ENCODE measurements at places on chromosomes 6 and 20.

GRCh38 chr6:131958542-131959470 is 7.6 kb upstream of the CCN2 start:
- DNase-seq, result no peak

GRCh38 chr6:151160929-151161757 is 78.6 kb upstream of the AKAP12 start:
- DNase-seq, result no peak

DNA sequence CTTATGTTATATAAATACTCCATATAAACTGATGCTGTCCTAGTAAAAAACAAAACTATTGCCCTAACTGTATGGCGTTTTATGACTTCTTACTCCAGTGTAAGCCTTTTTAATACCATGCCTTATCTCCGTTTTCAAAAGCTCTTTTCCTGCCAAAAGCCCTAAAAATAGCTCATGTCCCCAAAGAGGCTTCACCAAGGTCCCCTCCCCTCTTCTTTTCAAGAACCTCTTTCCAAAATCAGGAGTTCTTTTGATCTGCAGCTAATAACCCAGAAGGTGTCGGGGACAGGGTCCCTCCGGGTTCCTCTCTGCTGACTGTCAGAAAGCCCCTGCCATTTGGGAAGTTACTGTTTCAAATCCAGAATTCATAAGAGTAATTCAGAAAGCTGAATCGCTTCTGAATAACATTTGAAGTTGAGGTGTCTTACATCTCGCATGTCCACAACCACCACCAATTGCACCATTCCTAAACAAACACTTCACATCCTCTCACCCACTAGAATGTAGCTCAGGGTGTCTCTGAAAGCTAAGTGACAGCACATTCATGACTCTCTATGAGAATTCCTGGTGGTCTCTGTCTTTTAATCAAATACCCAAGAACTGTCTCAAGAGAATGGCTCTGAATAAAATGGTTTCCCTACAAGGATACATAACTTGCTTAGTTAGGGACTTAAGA is 13.3 kb downstream of the TASP1 start:
- DNase-seq, result no peak

DNA sequence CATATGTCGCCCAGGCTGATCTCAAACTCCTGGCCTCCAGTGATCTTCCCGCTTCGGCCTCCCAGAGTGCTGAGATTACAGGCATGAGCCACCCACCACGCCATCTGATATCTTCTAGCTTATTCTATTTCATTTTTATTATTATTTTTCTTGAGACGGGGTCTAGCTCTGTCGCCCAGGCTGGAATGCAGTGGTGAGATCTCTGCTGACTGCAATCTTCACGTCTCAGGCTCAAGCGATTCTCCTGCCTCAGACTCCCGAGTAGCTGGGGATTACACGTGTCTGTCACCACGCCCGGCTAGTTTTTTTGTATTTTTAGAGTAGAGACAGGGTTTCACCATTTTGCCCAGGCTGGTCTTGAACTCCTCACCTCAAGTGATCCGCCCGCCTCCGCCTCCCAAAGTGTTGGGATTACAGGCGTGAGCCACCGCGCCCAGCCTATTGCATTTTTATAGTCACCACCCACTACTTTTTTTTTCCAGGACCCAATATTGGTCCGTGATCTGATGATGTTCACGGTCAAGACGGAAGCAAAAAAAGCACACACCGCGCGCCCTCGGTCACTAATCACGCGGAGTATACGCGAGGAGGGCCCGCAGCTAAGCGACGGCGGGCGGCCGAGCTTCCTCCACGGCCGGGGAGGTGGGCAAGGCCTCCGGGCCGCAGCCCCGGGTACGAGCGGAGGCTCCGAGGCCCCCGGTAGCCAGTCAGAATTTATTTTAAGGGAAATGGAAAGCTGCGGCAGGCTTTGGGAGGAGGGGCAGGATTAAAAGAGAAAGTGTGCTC is 1.1 kb upstream of the LSM14B start:
- DNase-seq, result no peak

DNA sequence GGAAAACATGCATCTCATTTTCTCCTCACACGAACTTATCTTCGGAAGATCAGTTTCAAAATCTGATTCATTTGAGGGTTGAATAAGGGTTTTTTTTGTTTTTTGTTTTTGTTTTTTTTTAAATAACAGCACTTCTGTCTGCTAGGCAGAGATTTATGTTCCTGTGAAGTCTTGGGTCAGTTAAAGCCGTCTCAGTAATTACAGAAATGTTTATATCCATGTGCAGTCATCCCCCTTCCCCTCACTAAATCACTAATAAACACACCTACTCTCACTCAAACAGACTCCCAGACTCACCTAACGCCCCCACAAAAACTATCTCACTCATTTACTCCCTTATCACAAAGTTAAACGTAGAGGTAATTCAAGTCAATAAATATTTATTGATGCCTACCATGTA is 214.2 kb upstream of the SUPT3H start:
- no peak for DNase-seq

DNA sequence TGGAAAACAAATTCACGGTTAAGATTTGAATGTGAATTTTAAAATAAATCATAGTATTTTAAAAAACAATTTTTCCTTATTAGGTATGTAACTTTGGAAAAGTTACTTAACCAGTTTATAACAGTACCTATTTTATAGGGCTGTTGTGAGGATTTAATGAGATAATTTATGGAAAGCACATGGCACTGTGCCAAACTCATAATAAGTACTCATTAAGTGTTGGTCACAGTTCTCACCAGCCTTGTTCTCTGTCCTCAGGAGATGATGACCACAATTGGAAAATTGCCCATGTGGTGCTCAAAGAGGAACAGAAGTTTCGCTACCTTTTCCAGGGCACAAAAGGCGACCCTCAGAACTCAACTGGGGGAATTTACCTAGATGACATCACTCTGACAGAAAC is 39.6 kb downstream of the MEP1A start:
- DNase-seq, result no peak

GRCh38 chr6:169312658-169313346 is 59.2 kb upstream of the THBS2 start:
- no peak for DNase-seq

DNA sequence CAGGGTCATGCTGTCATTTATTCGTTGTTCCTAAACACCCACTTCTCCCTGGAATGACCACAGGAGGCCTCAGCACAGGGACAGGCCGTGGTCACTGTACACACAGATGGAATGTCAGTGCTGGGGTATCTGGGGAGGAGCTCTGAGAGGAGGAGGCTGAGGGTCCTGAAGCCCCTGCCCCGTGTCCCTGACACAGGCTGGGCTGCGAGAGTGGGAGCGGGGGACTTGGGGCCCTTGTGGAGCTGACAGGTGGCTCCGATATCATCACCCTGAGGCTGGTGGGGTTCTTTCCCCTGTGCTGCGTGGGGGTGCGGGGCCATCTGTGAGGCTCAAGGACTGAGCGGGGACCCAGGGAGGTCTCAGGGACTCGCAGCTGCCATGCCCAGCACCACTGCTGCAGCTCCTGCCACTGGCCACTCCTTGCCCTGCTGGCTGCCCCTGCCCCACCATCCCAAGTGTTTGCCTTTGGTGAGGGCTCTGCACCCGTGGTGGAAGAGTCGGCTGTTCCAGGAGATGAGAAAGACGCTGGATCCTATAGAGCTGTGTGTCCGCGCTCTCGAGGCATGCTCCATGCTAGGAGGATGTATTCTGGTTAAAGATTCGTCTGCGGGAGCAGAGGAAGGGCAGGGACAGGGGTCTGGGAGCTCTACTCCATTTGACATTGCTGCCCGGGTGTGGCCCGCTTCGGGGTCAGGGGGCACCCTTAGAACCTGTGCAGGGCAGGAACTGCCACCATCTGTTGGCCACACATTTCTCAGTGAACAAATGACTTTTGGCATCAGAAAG is 18.9 kb downstream of the NPEPL1 start:
- DNase-seq, result no peak

DNA sequence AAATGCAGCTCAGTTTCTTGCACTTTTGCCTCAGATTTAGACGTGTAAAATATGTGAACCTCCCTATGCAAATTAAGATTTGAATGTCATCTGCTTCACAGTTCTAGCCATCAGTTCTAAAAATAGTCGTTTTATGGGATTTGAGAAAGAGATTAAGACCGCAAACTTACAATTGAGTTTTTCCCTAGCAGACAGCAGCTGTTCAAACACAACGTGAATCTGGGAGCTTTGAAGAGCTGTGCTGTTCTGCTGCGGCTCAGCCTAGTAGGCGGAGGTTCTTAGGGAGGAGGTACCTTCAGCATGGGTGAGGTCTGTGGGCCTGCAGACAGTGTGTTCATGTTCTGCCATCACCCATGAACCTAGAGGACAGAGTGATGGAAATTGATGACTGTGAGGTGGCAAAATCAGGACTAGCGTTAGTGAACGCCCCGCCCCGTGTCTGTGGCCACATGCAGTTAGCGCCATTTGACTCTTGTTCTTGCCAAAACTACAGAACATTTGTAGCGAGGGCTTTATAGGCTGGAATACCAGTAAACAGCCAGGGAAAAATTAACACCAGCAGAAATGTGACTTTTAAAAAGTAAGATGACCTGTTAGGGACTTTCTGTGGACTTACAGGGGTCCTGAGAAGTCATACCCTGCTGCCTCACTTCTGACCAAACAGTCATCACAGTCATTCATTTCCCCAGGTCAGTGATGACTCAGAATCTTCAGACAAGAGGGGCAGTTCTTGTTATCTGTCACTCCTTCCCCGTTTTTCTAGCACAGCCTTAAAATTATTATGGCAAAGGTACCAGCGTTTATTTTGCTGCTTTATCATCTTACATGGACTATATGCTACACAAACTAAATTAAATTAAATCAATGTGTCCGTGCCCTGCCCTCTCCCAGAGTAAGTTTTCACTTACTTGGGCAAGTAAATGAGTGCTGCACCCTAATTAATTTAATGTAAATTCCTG is 84.3 kb upstream of the TMEM181 start:
- DNase-seq, result no peak

DNA sequence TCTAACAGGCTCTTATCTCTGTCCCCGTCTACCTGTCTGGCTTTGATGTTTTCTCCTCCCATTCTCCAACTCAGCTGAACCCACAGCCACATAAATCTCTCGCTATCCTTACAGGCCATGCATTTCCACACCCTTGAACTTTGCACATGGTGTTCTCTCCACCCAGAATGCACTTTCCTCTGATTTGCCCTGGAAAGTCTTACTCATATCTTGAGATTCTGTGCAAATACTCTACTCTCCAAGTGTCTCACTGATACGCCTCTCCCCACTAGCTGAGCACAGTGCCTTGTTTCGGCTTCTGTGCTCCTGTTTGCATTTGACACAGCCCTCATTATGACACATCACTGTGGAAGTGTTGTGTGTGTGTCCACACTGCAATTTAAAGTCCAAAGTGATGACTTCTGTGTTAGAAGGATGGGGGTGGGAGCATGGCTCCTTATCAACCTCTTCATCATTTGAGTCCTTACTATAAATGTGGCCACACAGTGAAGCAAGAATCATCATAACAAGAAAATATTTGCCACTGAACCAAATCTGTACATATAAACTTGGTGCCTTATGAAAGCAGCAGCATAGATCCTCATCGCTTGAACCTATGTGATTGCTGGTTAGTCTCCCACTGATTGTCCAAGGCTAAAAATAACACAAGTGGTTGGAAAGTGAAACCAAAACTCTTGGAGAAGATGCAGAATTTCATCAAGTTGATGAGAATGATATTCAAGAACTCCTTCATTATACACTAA is 5.5 kb upstream of the PRELID3B start:
- no peak for DNase-seq

DNA sequence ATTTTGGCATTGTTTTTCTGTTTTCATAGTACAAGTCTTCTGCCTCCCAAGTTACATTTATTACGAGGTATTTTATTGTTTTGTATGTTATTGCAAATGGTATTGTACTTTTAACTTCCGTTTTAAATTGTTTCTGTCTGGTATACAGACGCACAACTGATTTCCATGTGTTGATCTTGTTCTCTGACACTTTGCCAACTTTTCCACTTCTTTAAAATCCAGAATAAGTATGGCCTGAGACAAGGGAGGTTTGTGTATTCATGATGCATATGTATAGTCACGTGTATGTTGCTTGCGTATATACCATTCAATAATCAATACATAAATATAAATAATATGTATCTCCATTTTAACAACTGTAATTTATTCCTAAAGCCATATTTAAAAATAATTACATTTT is 41.2 kb downstream of the THBS2 start:
- DNase-seq, result no peak

DNA sequence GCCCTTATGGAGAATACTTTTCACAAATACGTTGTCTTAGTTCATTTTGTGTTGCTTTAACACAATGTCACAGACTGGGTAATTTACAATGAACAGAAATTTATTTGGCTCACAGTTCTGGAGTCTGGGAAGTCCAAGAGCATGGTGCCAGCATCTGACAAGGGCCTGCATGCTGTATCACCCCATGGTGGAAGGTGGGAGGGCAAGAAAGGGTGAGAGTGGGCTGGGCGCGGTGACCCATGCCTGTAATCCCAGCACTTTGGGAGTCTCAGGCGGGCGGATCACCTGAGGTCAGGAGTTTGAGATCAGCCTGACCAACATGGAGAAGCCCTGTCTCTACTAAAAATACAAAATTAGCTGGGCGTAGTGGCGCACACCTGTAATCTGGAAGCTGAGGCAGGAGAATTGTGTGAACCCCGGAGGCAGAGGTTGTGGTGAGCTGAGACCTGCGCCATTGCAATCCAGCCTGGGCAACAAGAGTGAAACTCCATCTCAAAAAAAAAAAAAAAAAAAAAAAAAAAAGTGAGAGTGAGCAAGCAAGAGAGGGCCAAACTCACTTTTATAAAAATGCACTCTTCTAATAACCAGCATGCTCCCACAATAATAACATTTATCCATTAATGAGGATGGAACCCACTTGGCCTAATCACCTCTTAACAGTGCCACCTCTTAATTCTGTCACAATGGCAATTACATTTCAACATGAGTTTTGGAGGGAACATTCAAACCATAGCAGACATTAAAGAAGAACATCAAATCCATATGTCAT is 36.1 kb downstream of the NCOA7 start:
- DNase-seq, result no peak

GRCh38 chr6:6649824-6650349 is 61.4 kb downstream of the LY86 start:
- no peak for DNase-seq

DNA sequence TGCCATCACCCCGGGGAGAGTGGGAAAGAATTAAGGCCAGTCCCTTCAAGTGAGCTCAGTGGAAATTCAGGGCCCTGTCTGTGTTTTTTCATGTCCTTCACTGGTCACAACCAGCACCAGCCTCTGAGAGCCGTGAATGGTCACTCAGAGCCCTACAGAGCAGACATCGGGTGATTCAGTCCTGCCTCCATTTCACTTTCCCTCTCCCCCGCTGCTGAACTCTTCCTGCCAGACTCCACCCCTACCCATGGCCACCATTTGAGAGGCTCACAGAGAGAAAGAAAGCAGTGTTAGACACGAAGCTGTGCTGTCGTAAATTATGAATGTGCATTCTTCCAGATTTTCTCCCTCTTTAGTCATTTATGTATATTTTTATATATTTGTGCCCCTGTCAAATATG is 5.4 kb downstream of the R3HDML start:
- DNase-seq, result no peak

DNA sequence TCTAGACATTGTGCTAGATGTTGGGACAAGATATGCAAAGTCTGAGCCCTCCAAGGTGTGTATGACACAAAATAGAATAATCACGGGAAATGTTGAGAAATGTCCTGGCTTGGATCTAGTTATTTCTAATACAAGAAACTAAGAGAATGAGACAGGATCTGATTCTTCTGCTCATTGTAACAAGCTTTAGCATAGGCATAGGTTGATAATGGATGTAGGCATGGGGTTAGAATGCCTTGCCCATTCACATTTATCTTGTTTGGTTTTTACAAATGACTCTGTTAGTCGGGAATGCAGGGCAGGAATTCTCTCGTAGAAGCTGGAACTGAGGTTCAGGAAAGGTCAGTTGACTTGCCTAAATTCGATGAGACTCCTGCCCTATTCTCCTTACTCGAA is 1.5 kb upstream of the SLC26A8 start:
- no peak for DNase-seq

GRCh38 chr6:38786486-38786885 is 71.4 kb downstream of the DNAH8 start:
- DNase-seq, result no peak
